ENCODE measurements at places on chromosomes 5 and 9.
A peak's percentile ranks its signal among the peaks of the same experiment; 100 is the strongest.

- DNase-seq: no peak
Observed at GRCh38 chr5:172553903-172554302, 87.2 kb upstream of the NEURL1B start.

DNA sequence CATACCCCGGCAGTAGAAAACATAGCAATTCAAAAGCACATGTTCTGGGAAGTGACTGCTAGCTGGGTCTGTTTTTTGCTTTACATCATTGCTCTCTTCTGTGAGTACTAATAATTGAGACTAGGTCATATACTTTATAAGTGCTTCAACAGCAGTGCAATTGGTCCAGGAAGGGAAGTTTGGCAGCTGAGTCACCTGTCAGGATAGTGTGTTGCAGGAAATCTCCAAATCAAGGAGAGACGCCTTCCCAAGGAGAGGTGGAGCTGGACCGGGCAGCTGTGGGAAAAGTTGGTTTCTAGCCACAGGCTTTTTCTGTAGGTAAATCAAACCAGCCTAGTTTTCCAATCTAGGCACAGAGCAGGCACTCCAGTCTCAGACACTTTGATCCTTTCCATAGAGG, 330.1 kb downstream of the ENC1 start:
- no peak for DNase-seq

DNA sequence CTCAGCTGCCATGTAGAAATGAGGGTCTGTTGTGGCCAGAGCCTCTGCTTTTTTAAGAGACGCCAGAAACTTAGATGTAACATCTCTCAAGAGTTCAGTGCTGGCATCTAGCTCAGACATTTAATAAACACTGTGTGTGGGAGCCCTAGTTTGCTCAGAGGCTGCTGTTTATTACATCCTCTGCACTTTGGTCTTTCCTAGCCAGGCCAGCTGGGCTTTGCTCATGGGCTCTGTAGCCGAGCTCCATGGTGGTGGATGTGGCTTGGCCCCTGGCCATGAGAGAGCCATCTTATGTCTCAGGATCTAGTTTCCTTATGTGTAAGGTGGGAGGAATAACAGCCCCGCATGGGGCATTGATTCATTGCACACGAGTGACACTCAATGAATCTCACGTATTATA, 30.0 kb downstream of the ARHGEF37 start:
- DNase-seq: no peak

DNA sequence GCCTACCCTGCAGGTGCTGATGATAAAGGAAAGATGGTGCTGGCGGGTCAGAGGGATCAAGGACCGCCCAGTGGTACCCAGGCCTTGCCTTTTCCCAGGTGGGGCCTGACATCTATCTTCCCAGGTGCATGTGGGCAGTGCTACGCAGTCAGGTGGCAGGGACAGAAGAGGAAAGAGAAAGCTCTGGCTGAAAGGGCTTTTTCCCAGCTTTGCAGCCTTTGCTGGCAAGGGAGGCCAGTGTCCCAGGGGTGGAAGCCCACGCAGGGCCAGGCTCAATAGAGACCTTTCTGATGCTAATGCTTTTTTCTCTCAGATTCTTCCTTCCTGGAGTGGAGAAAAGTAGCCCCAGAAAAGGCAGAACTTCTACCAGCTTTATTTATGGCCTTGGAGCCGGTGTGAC, 36.7 kb downstream of the FABP6 start:
- DNase-seq: no peak

DNA sequence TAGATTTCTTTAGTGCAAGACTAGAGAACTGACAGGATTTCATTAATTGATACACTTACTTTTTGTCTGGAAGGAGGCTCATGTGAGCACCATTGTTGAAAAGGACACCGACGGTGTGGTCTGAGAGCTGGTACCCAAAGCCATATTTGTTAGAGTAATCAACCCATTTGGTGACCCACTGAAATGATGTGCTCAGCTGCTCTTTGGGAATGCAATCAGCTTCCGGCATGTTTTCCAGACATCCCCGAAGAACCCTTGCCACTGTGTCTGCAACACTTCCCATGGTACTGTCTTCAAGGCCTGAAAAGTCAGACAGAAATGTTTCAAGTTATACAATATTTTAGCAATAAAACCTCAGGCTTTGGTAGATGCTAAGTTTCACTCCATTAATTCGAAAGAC, 4.4 kb downstream of the PLK2 start:
- DNase-seq: no peak

DNA sequence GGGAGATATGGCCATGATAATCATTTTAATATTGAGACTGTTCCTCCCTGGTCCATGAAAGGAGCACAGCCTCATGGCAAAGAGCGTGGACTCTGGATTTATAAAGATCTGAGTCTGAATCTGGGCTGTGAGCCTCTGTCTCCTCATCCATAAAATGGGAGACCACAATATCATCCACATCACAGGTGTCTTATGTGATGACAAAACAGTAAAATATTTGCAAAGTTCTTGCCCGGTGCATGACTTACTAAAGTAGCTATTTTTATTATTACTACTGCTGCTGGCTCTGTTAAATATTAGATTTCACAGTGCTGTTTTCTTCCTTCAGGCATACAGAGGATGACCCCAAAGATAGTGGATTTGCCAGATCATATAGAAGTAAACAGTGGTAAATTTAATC, 74.1 kb downstream of the TEK start:
- DNase-seq: no peak

GRCh38 chr5:176609724-176610434, at the start of gene GPRIN1:
TSS of gene GPRIN1 (minus strand) at chr5:176610156. CDS start at chr5:176599834, 10,322 bp downstream.
- peak; percentile 48 for DNase-seq

DNA sequence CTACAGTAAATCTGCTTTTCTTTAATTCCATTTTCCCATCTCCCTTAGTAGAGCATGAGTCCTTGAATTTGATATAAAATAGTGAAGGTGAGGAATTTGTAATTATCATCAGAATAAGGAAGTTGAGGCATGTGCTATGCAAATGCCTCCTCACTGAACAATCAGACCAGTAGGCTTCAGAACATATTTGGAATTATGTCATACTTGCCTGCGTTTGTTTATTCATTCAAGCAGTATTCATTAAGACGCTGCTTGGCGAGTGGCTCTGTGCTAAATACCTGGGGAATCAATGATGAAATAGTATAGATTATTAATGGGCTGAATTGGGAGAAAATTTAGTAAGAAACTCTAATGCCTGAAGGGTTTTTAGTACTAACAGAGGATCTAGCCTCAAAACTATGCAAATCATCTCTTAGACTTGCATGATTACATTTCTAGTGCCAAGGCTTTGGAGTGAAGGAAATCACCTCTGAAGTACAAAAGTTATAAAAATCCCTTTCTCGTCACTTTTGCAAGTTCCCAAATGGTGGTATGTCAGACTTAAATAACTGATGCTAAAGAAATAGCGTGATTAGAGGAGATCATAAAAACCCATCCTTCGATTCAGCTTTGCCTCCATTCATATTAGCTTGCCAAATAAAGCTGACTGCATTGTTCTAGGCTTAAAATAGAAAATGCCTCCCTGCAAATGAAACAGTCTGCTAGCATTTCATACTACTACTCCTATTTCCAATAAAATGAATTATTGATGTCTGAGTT, 141.7 kb downstream of the PCSK5 start:
- no peak for DNase-seq

DNA sequence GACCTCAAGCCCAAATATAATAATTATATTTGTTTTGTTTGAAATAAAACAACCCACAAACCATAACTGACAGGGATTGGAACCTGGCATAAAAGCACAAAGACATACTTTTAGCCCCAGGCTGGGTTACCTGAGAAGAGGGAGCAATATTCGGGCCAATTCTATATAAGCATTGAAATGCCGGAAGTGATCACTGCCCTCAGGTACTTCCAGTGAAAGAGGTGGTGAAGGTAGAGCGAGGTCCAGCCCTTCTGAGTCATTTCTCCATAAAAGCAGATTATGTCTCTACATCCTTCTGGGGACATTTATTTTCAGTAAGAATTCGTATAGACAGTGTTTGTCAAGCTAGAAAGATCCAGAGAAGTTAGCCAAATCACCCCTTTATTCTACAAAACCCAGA, 59.6 kb downstream of the GCNT4 start:
- no peak for DNase-seq

Data from activated CD8-positive, alpha-beta memory T cell treated with anti-CD3 and anti-CD28 coated beads for 1 hour (primary cell).